ENCODE measurements at places on chromosomes 13 and 19.
A peak's percentile ranks its signal among the peaks of the same experiment; 100 is the strongest.

GRCh38 chr19:9996541-9996940 is 13.8 kb downstream of the COL5A3 start:
- DNase-seq: no peak

DNA sequence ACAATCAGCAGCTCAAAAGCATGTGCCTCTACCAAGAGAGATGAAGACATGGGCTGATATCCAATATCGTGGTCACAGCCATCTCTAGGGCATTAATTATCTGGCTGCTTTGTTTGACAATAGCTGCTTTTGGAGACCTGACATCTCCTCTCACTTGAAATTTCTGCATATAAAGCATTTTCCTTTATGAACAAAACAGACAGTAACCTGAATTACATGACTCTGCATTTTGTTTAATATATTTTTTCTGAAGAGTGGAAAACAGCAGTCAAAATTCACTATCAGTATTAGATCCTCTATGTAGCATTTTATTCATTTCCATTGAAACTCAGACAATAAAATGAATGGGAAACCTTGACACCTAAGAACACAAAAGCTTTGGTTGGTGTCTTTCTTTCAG is 42.4 kb upstream of the ESD start:
- no peak for DNase-seq

GRCh38 chr13:46295491-46296114 is 83.9 kb downstream of the LRRC63 start:
- DNase-seq: peak; percentile 35

- DNase-seq: no peak
Observed at GRCh38 chr19:5205937-5206750, 134.5 kb downstream of the PTPRS start.

DNA sequence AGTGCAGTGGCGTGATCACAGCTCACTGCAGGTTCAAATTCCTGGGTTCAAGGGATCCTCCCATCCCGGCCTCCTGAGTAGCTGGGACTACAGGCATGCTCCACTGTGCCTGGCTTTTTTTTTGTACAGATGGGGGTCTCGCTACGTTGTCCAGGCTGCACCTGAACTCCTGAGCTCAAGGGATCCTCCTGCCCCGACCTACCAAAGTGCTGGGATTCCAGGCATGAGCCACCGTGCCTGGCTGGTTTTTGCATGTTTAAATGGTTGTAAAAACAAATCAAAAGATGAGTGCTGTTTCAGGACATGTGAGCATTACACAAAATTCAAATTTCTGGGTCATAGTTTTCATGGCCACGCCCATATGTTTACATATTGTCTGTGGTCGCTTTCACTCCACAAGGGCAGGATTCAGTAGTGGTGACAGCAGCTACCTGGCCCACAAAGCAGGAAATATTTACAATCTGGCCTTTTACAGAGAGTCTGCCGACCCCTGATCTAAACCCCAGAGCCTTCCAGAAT is 5.3 kb downstream of the MATK start:
- DNase-seq: no peak

DNA sequence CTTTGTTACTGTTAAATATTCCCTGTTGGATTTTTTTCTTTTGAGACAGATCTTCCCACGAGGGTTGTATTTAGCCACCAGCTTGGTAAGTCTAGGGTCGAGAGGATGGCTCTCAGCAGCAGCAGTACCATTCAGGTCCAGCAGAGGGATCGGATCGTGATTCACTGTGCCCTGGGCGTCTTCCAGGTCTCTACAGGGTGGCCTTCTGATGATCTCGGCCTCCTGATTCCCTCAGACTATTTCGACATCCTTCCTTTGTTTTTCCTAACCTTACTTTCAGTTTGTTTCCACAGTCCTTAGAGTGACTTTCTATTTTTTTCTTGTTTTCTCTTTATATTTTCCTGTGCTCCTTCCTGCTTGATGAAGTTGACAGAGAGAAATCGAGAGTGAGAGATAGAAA is 1436.9 kb downstream of the UQCRFS1 start:
- no peak for DNase-seq

GRCh38 chr19:3607303-3608078 is 816 bp upstream of the TBXA2R start:
- DNase-seq: no peak

- DNase-seq: no peak
Observed at GRCh38 chr13:44299152-44299943, 74.3 kb upstream of the SERP2 start.

GRCh38 chr13:27917121-27917947 is 2.5 kb upstream of the PDX1 start:
- peak; percentile 34 for DNase-seq

GRCh38 chr13:23180711-23181110 is at the start of gene SGCG:
Gene SGCG (plus strand): TSS chr13:23180979. CDS start chr13:23203695, 22,716 bp downstream.
- no peak for DNase-seq

GRCh38 chr13:39232401-39232980 is 194.2 kb downstream of the NHLRC3 start:
- DNase-seq: no peak

GRCh38 chr19:53158119-53158656 is 665 bp downstream of the ZNF347 start:
- DNase-seq: peak; percentile 41

GRCh38 chr19:7377196-7377595 is 28.5 kb downstream of the ARHGEF18 start:
- no peak for DNase-seq

- DNase-seq: no peak
Observed at GRCh38 chr13:96216543-96216942, 126.6 kb downstream of the HS6ST3 start.

- DNase-seq: no peak
Observed at GRCh38 chr13:94182185-94182761, 297.2 kb downstream of the DCT start.

DNA sequence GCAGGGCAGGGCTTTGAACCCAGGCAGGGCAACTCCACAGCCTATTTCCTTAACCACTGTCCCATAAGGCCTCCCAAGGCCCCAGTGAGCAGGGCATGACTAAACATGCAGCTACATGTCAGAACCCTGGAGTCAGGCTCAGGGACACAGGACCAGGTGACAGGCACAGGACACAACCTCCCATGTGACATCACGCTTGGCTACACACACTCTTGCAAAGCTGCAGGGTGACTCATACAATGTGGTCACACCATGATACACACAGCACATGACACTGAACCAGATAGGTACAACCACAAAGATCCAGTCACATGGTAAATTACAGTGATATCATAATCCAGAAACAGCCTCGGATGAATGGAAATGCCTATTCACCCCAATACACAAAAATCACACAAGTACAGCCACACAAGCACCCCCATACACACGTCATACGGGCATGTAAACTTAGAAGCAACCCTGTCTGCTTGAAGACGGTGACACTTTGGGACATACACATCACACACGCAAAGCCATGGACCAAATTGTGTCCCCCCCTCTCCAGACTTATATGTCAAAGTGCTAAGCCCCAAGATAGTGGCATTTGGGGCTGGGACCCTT is 14.5 kb downstream of the KLK4 start:
- DNase-seq: peak; percentile 86

GRCh38 chr19:39335168-39335548 is 685 bp downstream of the GMFG start:
- peak; percentile 49 for DNase-seq

DNA sequence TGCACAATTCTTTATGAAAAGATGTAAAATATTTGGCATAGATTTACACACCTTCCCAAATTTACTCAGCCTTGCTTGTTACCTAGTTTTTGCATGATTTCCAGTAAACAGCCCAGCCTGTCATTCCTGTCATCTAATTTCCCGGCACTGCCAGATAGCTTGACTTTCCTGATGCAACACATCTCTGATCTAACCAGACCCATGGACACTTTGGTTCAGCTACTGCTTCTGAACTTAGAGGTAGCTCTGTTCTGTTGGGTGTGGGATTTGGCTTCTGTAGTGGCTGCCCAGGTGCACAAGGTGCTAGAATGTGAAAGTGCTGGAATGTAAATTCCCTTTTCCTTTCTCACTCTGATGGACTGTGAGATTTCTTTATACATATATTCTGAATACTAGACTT is 1033.5 kb downstream of the SLITRK1 start:
- DNase-seq: no peak

DNA sequence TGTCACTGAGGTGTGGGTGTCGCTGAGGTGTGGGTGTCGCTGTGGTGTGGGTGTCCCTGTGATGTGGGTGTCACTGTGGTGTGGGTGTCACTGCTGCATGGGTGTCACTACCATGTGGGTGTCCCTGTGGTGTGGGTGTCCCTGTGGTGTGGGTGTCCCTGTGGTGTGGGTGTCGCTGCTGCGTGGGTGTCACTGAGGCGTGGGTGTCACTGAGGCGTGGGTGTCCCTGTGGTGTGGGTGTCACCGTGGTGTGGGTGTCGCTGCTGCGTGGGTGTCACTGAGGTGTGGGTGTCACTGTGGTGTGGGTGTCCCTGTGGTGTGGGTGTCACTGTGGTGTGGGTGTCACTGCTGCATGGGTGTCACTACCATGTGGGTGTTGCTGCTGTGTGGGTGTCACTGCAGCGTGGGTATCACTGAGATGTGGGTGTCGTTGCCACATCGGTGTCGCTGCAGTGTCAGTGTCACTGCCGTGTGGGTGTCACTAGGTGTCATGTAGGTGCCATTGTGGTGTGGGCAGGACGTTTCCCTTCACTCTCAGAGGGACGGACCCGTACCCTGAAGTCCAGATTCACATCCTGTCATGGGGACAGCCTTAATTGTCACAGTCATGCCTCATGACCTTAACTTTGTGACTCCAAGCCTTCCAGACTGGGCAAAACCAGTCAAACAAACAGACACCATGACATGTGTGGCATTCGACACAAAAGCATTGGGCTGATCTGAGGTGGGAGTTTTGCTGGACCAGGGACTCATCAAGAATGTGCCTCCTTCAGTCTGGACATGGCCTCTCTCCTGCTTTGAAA is 12.7 kb upstream of the GAS6 start:
- peak; percentile 32 for DNase-seq

DNA sequence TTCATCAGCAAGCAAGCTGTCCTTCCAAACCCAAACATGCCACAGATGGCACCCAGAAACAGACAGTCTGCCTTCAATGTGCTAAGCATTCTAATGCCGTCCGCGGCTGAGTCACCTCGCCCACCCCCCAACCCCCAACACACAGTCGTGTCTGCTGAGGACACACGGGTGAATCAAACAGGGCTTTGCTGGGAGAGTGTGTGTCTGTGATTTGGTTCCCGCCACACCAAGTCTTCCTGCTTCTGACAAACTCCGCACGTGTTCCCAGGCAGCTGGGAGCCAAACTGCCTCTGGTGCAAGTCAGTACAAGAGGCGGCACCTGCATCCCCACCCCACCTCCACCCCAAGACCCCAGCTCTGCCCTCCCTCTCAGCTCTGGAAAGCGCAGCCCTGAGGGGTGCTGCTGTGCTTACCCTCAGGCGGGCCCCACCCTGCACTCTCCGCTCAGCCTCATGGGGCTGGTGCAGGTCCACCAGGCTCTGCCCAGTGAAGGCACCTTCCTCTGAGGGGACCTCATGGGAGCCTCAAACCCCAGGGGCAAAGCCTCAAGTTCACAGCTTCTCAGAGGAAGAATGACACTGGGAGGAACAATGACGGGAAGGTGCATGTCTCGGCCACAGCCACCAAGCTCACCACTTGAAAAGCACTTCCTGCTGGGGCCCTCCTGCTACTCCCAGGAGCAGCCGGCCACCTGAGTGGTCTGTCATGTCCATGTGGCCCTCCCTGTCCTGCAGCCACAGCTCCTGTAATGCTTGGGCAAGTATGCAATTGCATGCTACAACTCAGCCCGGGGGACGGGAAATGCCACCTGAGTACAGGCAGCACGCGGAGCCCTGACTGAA is 15.0 kb upstream of the SLC35E1 start:
- peak; percentile 47 for DNase-seq

- no peak for DNase-seq
Observed at GRCh38 chr19:50314724-50315708, 14.2 kb downstream of the KCNC3 start.

DNA sequence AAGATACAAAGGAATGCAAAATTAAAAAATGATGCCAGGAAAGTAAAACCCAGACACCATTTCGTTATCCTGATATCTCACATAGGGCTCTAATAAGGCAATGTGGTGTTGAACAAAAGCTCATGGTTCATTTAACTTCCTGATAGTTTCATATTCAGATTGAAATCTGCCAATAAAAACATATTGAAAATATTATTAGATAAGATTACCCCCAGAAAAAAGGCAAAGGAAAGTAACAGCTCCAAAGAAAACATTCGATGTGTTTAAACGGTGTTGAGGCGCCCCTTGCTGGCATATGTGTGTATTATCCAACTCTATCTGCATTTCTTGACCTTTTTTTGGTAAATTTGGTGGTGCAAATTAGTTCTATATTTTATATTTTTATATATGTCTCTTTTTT is 75.9 kb downstream of the ESD start:
- no peak for DNase-seq

- peak; percentile 66 for DNase-seq
Observed at GRCh38 chr13:110607675-110608224, 7.6 kb upstream of the NAXD start.

GRCh38 chr19:3041761-3042620 is 12.9 kb upstream of the TLE2 start:
- no peak for DNase-seq

DNA sequence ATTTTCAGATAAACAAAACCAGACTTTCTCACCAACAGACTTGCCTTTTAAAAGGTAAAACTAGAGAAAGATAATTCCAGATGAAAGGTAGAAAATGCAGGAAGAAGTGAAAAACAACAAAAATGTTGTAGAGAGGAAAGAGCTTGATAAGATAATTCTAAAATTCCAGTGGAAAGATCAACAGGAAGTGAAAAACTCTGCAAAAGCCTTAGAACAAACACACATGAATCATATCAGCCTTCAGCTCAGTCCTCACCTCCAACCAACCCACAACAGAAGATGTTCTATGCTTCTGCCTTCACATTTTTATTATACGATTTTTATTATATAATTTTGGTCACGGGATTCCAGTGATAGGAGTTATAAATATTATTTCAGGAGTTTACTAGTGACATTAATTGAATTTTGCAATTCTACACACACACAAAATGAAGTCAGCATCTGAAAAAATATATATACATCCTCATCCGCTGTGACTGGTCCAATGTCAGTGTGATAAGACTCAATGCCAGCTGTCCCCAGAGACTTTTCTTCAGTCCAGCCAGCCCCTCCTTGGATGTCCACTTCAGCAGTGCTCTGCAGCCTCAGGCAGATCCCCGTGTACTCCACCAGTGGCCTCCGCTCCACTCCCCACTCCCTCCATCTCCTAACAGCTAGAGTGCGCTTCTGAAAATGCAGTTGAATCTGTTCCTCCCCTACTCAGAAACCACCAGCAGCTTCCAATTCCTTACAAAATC is 57.9 kb downstream of the GADD45B start:
- no peak for DNase-seq

DNA sequence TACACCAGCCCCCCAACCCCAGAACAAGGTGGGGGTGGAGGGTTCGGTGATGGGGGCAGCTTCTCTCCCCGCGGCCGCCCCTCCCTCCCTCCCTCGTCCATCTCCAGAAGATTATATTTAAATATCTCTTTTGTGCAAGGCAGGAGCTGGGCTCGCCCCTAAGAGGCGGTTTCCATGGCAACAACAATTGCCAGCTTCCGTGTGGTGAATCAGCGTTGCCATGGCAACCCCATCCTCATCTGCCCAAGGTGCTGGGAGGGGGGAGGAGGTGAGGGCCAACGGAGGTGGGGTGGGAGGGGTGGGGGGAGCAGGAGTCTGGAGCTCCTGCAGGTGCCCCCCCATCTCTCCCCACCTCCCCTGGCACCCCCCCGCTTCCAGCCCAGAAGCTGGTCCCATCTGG is 46.4 kb downstream of the CELF5 start:
- no peak for DNase-seq

- DNase-seq: no peak
Observed at GRCh38 chr13:60642552-60642951, 245.5 kb downstream of the TDRD3 start.
